H1 (cell line): ENCODE measurements at places on chromosomes 13 and 19.

DNA sequence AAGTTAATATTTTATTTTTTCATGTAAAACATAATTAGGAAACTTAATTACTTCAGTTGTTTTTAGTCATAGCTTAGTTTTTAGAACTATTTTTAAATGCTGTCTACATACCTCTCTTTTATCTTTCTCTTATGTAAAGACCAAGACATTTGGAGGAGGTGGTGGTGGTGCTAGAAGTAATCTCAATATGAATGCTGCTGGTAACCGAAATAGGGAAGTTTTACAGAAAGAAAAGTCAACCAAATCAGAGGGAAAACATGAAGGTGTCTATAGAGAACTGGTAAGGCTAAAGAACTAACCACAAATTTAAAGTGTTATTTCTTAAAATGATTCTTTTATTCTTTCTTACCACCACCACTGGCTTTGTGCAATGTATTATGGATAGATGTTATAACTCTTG is 97.3 kb downstream of the TDRD3 start:
- DNase-seq, result no peak

DNA sequence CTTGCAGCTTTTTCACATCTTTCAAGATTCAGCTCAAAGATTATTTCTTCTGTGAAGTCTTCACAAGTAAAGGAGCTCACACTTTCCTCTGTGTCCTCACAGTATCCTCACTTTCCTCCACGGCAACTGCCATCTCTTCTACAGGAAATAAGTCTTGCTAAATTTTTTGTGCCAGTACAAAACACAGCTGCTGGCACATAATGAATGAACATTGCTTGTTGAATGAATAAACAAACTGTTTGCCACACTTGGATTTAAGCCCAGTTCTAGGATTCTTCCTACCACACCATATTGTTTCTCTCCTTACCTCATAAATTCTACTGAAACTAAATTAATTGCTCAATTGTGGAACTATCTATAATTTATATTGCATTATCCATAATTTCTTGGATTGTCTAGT is 59.5 kb downstream of the RAP2A start:
- DNase-seq, result no peak

GRCh38 chr13:111958612-111959395 is 108.1 kb upstream of the SOX1 start:
- DNase-seq, result no peak

GRCh38 chr13:74709226-74709625 is 575.0 kb upstream of the KLF12 start:
- no peak for DNase-seq

- DNase-seq, result no peak
Observed at GRCh38 chr19:13882419-13882795, 5.5 kb downstream of the NANOS3 start.

- no peak for DNase-seq
Observed at GRCh38 chr13:52419080-52419479, 13.1 kb upstream of the THSD1 start.

DNA sequence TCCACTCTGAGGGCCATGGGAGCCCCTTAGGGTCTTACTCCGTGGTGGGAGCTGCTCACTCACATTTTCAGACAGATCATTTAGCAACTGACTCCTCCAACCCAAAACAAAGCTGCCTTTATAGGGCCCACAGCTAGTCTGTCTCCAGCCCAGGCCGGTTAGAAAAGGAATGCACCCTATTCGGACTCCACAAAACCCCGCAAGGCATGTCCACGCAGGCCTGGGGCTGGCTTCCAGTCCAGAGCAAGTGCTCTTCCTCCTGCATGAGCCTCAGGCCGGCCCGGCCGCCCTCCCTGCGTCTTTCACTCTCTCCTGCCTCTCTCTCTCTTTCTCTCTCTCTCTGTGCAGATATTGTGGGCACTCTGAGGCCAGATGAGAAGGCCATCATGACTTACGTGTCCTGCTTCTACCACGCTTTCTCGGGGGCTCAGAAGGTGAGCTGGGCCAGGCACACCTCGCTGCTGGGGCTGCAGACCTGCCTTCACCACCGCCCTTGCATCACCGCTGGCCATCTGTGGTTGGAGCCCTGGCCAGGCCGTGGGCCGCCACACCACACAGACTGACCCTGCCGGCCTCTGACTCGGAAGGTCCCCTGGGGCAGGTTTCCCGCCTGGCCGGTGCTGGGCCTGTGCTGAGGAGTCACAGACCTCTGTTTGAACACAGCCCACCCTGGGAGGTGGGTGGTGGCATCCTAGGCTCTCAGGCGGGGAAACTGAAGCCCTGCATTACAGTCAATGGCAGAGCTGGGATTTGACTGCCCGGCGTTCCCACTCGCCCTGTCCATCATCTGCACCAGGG is 33.1 kb downstream of the CAPN12 start:
- DNase-seq, result no peak

GRCh38 chr19:39444598-39445195 is 685 bp upstream of the SUPT5H start:
- DNase-seq, result no peak

- DNase-seq, result no peak
Observed at GRCh38 chr19:18289471-18290301, 8.3 kb upstream of the JUND start.

DNA sequence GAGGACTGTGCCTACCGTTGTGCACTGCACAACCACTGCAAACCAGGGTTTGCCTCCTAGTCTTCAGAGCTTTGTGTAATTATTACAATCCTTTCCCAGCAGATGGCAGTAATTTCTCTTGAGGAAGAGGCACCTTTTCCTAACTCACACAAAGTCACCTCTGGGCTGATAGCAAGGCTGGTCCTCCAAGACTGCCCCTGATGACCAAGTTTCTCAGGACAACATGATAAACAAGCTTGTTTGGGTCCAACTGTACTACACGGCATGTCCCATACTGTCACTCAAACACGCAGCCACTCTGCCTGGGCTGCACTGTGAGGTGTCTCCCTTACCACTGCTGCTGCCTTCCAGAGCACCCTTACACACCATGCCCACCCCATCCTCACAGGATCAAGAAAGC is 39.3 kb downstream of the RFXAP start:
- no peak for DNase-seq

DNA sequence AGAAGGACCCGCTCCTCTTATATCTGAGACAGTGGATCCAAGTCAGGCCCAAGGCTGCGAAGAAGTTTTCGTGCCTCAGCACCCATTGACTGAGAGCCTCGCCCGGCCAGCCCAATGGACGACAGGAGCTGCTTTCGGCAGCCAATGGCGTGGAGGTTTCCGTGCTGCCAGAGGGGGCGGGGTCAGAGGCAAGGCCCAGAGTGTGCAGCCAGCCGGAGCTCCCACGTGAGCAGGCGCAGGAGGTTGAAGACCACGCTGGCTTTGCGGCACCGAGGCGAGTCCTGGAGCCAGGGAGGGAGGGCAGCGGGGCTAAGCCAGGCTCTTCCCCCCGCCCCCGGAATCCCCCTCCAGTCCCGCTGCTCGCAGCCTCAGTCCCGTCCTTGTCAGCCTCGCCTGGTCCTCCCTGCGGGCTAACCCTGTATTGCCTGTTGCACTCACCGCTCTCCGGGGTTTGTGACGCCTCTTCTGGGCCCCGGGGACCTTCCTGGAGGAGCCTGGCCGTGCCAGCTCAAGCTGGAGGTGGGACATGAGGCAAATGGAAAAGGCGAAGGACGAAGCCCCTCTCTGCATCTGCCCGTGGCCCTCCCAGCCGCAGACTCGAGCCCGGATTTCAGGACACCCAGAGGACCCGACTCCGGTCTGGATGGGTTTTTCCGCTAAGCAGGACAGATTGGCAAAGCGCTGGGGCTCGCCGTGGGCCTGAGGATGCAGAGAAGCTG is 1.5 kb downstream of the IFNL4 start:
- peak; percentile 85 for DNase-seq

- DNase-seq, result no peak
Observed at GRCh38 chr13:50549221-50549942, 294.1 kb downstream of the DLEU7 start.

- DNase-seq, result peak; percentile 85
Observed at GRCh38 chr13:20136781-20137703, 23.8 kb downstream of the GJA3 start.

- DNase-seq, result no peak
Observed at GRCh38 chr13:38697628-38698333, 10.9 kb downstream of the FREM2 start.

DNA sequence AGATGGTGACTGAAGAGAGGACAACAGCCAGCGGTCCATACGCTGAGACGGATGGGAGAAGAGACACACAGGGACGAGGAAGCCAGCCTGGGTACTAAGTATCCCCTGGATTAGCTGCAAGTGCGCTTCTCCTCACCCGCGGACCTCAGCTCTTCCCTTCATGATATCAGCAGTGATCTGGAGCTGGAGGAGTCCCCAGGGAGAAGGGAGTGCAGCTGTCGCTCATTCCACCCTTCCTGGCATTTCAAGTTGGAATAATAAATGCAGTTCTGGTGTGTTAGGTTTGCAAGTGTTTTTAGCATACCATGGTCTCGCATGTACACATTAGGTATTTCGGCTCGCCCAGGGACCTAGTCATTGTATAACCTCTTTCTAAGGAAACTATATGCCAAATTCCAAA is 88.5 kb upstream of the C1QTNF9B start:
- no peak for DNase-seq

GRCh38 chr19:18420930-18421329 is 1.7 kb downstream of the SSBP4 start:
- no peak for DNase-seq
